ENCODE measurements at places on chromosomes 1 and 21.
A peak's percentile ranks its signal among the peaks of the same experiment; 100 is the strongest.

- no peak for DNase-seq
Observed at GRCh38 chr1:38025664-38026063, 13.1 kb downstream of the UTP11 start.

DNA sequence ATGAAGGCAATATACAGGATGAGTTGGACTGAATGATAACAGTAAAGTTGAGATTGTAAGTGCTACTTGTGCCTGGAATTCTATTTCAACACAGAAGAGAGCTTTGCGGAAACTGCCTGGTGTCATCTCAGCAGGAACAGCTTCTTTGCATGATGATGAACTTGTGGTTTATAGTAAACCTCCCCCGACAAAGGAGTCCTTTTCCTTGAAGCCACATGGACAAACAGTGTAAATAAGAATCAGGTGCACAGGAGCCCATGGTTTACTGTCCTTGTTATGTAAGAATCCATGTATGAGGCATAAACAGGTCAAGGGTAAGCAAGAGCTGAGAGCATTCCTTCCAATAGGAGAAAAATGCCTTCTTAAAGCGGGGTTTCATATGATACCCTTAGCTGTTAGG is 66.2 kb downstream of the PCNX2 start:
- DNase-seq: no peak

- no peak for DNase-seq
Observed at GRCh38 chr1:15304708-15305467, 57.9 kb downstream of the FHAD1 start.

GRCh38 chr1:23422241-23422877 is 2.2 kb downstream of the TCEA3 start:
- DNase-seq: peak; percentile 57

- no peak for DNase-seq
Observed at GRCh38 chr1:950881-951280, 8.2 kb downstream of the NOC2L start.

DNA sequence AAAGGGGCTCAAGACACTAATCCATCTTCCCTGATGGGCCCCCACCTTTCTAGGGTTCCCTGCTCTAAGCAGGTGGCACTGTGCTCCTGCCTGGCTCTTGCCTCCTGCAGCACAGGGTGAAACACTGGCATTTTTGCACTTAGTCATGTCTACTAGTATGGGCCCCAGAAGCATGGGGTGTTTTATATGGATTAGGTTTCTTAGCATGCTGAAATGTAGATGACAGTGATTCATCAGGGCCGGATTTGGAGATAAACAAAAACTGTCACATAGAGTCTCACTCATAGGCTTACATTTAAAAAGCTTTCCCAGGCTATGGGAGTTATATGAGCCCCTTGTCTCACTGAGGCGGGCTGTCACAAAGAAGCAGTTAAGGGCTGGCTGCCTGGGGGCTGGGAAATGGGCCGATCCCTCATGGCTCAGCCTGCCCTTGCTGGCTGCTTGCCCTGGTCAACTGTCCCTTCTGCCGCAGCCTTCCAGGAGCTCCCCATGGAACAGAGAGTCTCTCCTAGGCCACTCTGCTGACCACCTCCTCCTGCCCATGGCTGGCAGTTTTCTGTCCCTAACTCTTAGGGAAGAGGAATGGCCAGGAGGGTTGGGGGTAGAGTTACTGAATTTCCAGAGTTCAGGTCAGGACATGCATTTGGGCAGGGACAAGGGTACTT is 6.5 kb downstream of the GALNT2 start:
- no peak for DNase-seq

- DNase-seq: no peak
Observed at GRCh38 chr1:111441573-111442192, 7.4 kb downstream of the WDR77 start.
